ENCODE measurements at places on chromosomes 1 and 21.

- DNase-seq: no peak
Observed at GRCh38 chr21:39674801-39675200, 62.1 kb downstream of the B3GALT5 start.

- no peak for DNase-seq
Observed at GRCh38 chr1:109249654-109250401, 489 bp downstream of the CELSR2 start.

- no peak for DNase-seq
Observed at GRCh38 chr21:39542736-39543135, 70.0 kb upstream of the B3GALT5 start.

DNA sequence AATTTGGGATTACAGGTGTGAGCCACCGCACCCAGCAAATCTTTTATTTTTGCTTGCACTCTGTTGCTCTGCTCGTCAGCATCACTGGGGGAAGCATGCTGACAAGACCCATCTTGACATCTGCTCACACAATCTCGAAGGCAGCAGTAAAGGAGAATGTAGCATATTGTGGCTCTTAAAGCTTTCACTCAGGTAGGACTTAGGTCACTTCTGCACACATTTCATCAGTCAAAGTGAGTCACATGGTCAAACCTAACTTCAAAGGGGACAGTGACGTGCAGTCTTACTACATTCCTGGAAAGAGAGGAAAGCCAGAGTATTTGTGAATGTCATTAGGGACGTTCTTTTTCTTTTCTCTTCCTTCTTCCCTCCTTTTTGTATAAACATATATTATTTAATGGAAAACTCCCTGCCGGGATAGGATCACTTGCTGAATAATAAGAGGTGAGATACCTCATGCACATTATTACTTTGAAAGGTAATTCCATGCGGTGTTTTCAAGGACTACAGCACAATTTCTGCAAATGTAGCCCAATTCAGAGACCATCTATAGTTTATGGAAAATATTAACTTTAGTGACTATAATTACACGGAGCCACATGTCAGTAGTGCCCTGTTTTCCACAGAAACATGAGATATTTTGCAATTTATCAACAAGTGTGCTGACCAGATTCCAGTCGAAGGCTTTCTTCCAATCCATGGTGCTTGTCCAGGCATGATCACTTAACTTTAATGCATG is 19.3 kb upstream of the ACBD6 start:
- no peak for DNase-seq

DNA sequence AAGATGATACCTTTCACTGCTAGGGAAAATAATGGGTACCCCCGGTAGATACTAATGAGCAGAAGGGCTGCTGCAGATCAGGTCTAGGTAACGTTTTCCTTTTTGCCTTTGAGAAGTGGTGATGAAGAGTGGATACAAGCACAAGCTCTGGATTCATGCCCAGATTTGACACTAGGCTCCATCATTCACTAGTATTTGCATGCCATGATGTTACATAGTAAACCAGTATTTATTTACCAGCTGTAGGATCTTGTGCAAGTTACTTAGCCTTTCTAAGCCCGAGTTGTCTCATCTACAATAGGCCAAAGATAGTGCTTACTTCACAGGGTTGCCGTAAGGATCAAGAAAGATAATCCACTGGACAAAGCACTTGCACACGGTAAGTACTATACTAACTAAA is 14.2 kb downstream of the PTPN14 start:
- DNase-seq: no peak

All from stimulated activated CD8-positive, alpha-beta memory T cell treated with anti-CD3 and anti-CD28 coated beads, Interleukin-2, amount 100 ng/mL, for 1 hour (primary cell).